Upper lobe of right lung (tissue), 1 donor: ENCODE measurements at places on chromosomes 2 and 18. TPM values are rescaled to one million over a fixed set of nuclear protein-coding genes. Genes with fewer than 3 reads are reported as not detected.

Gene CROCC2
- total RNA-seq, result 0.26 TPM

Gene MYO7B
- total RNA-seq, result 2.2 TPM

Gene SNORC
- total RNA-seq, result 0.96 TPM

Gene CRACDL
- total RNA-seq, result 33.3 TPM

Gene CHST9
- 0.03 TPM for total RNA-seq

Gene SERPINB13
- total RNA-seq, result not detected

Gene GPR35
- 3.4 TPM for total RNA-seq

DNA sequence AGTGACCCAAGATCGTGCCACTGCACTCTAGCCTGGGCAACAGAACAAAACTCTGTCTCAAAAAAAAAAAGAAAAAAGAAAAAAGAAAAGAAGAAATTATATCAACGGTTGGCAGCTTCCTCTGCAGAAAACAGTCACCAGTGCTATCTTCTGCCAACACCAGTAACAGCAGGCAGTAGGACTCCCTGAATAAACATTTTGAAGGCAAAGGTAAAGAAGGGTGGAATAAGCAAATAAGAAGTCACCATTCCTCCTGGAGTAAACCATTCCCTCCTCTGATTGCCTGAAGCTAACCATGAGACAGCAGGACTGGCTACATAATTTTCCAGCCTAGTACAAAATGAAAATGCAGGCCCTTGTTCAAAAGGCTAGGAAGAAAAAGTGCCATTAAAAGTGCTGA is 9.0 kb upstream of the RNF103 start:
- H3K4me1 ChIP-seq, result no peaks in the 10 kb centered on the region
- H3K27me3 ChIP-seq, result no peaks in the 10 kb centered on the region
- no peaks in the 10 kb centered on the region for H3K36me3 ChIP-seq
- no peak for DNase-seq
- H3K27ac ChIP-seq, result no peak overlapping the region

DNA sequence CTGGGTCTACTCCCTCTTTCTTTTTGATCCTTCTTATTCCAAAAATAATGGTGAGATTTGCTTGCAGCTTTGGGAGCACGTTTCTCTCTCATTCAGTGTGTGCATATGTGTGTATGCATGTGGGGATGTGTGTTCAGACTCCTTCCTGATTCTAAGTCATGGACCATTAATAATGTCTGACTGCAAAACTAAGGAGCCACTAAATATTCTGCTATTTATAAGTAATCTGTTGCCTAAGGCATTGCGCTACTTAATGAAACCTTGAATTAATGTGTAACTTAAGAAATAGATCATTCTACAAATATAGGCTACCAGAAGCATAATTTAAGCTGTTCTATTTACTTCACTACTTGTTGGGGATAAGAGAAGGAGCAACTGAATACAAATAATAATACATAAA is 182.1 kb downstream of the TFCP2L1 start:
- H3K4me3 ChIP-seq, result no peak overlapping the region
- peaks cover 7% of the 10 kb centered on the region for H3K27me3 ChIP-seq
- no peak for DNase-seq
- H3K36me3 ChIP-seq, result no peaks in the 10 kb centered on the region
- H3K4me1 ChIP-seq, result no peaks in the 10 kb centered on the region
- H3K27ac ChIP-seq, result no peak overlapping the region

- H3K27me3 ChIP-seq, result no peaks in the 10 kb centered on the region
- no peak overlapping the region for H3K27ac ChIP-seq
- peaks cover 3% of the 10 kb centered on the region for H3K4me1 ChIP-seq
- no peaks in the 10 kb centered on the region for H3K36me3 ChIP-seq
- DNase-seq, result no peak
- H3K4me3 ChIP-seq, result no peak overlapping the region
Observed at GRCh38 chr2:237154082-237154638, 68.5 kb downstream of the COPS8 start.

GRCh38 chr18:74288041-74288440 is 3.7 kb downstream of the CYB5A start:
- H3K27me3 ChIP-seq, result no peaks in the 10 kb centered on the region
- DNase-seq, result no peak
- H3K4me3 ChIP-seq, result peak overlapping the region; percentile 89
- H3K4me1 ChIP-seq, result peaks cover 62% of the 10 kb centered on the region
- peak overlapping the region; percentile 85 for H3K27ac ChIP-seq

DNA sequence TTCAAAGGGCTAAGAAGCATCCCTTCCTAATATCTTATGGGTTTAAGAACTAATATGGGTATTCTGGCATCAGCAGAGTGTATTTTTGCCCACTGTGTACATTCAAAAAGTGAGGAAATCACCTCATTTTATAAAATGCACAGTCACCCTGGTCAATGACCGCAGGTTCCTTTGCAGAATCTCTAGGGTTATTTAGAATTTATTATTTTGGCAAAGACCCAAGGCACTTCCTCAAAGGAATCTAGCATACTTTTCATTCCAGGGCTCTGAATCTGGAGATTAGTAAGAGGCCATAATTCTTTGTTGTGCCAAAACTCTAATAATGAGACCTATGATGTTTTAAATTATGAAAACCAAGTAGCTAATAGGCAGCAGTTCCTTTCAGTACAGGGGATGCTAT is 27.2 kb upstream of the CDH2 start:
- H3K27me3 ChIP-seq, result no peaks in the 10 kb centered on the region
- H3K4me1 ChIP-seq, result no peaks in the 10 kb centered on the region
- DNase-seq, result no peak
- no peak overlapping the region for H3K4me3 ChIP-seq
- no peaks in the 10 kb centered on the region for H3K36me3 ChIP-seq
- no peak overlapping the region for H3K27ac ChIP-seq

- no peak overlapping the region for H3K4me3 ChIP-seq
- DNase-seq, result no peak
- H3K4me1 ChIP-seq, result no peaks in the 10 kb centered on the region
- no peak overlapping the region for H3K27ac ChIP-seq
- H3K36me3 ChIP-seq, result no peaks in the 10 kb centered on the region
Observed at GRCh38 chr18:27599202-27599829, 414.2 kb upstream of the CHST9 start.

- peaks cover 5% of the 10 kb centered on the region for H3K4me1 ChIP-seq
- H3K27me3 ChIP-seq, result no peaks in the 10 kb centered on the region
- H3K36me3 ChIP-seq, result no peaks in the 10 kb centered on the region
- no peak for DNase-seq
- H3K27ac ChIP-seq, result no peak overlapping the region
Observed at GRCh38 chr18:8361941-8362471, 247.2 kb upstream of the RAB12 start.

- no peak for DNase-seq
- H3K4me3 ChIP-seq, result no peak overlapping the region
Observed at GRCh38 chr18:8176554-8176953, 432.7 kb upstream of the RAB12 start.

GRCh38 chr2:221323513-221323912 is 248.6 kb downstream of the EPHA4 start:
- no peak overlapping the region for H3K27ac ChIP-seq
- no peaks in the 10 kb centered on the region for H3K36me3 ChIP-seq
- no peak overlapping the region for H3K4me3 ChIP-seq

DNA sequence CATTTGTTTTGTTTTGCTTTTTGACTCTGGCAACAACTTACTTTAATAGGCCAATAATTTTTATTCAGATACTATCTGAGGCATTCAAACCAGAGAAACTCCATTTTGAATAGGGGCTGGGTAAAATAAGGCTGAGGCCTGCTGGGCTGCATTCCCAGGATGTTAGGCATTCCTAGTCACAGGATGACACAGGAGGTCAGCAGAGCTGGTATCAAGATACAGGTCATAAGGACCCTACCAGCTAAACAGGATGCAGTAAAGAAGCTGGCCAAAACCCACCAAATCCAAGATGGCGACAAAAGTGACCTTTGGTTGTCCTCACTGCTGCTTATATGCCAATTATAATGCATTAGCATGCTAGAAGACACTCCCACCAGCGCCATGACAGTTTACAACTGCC is 102.2 kb upstream of the XPO1 start:
- no peaks in the 10 kb centered on the region for H3K36me3 ChIP-seq
- DNase-seq, result no peak
- H3K27me3 ChIP-seq, result no peaks in the 10 kb centered on the region
- H3K4me1 ChIP-seq, result no peaks in the 10 kb centered on the region
- H3K4me3 ChIP-seq, result no peak overlapping the region

DNA sequence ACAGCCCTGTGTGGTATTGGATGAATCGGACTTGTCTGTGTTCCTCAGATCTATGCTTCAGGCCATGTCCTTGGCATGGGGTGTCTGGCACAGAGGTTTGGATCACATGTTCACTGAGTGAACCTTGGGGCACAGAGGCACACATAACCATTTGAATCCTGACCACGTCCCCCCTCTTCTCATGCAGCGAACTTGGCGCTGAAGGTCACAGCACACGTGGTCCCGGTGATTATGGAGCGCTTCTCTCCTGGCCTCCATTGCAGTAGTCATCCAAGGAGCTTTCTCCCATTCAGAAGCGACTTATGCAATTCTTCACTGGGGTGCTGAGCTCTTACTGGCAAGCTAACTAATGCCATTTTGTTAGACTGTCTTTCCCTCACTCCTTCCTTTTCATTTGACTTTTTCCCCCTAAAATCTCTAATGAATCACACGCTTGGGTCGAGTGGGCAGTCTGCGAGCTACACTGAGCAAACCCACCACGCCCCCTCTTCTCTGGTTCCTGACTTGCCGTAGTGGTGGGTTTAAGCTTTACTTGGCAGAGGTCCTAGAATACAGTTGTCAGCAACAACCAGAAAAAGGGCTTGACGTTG is 59.4 kb downstream of the KCNG2 start:
- no peaks in the 10 kb centered on the region for H3K27me3 ChIP-seq
- no peak overlapping the region for H3K4me3 ChIP-seq
- H3K36me3 ChIP-seq, result no peaks in the 10 kb centered on the region

- H3K4me1 ChIP-seq, result no peaks in the 10 kb centered on the region
- no peak overlapping the region for H3K4me3 ChIP-seq
- no peak for DNase-seq
- no peaks in the 10 kb centered on the region for H3K27me3 ChIP-seq
Observed at GRCh38 chr2:162369551-162369950, 25.6 kb downstream of the GCA start.

DNA sequence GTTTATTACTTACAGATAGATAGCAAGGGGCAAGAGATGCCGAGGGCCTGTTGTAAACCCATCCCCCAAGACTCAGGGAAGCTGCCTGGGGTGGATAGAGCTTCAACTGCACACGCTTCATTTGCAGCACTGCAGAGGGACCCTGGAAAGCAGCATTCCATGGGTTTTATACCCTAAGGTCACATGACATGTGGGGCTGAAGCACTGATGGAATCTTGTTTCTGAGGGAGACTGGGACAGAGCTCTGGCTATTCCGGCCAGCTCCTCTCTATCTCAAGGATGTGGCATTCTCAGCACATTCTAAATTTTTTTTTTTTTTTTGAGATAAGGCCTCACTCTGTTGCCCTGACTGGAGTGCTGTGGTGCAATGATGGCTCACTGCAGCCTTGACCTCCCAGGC is 300.1 kb downstream of the MYCN start:
- no peak for DNase-seq
- no peak overlapping the region for H3K4me3 ChIP-seq
- no peaks in the 10 kb centered on the region for H3K36me3 ChIP-seq

GRCh38 chr2:147644491-147644890 is 200.3 kb upstream of the ACVR2A start:
- DNase-seq, result no peak
- no peak overlapping the region for H3K4me3 ChIP-seq
- no peaks in the 10 kb centered on the region for H3K27me3 ChIP-seq
- H3K36me3 ChIP-seq, result no peaks in the 10 kb centered on the region
- H3K27ac ChIP-seq, result no peak overlapping the region

DNA sequence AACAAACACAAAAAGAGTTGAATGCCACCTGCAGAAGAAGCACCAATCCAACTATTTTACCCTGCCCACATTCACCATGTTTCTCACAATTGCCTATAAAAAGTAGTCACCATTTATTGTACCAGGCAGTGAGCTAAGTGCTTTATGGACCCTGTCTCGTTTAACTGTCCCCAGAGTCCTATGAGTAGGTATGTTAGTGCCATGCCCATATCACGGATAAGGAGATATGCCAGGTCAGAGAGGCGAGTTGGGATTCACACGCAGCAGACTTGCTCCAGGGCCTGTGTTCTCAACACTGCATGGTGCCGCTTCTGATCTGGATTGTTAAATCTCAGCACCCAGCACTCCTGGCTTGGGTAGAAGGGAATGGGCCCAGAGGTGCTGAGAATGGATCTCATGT is 49.1 kb upstream of the CYP1B1 start:
- peaks cover 21% of the 10 kb centered on the region for H3K4me1 ChIP-seq
- no peak for DNase-seq
- H3K4me3 ChIP-seq, result no peak overlapping the region

DNA sequence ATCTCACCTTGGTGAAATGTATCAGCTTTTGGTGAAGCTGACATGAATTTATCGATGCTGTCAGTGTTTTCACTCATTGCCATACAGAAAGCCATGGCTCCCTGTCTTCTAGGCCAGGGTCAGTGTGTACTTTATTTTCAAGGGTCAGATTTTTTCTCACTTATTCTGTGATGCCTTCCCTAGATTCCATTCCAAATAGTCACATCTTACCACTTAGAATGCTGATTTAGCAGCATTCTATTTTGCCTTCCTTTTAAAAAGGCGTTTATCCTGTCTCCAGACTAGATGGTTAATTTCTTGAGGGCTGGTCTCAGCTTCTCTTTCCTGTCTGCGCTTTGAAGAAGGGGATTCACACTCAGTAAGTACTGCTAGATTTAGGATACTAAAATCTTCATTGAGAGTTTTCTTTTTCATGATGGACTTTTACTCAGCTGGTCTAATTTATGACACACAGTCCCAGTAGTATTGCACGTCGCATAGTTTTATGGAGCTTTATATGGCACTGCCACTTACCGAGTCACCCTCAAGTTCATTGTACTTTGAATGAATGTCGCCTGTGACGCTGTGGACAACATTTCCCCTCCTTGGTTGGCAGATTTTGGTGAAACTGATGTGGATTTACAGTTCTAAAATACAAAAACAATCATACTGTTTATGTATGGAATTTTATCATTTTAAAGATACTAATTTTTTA is 194.0 kb downstream of the ZNF407 start:
- no peak overlapping the region for H3K27ac ChIP-seq
- DNase-seq, result no peak
- H3K4me1 ChIP-seq, result no peaks in the 10 kb centered on the region
- H3K36me3 ChIP-seq, result no peaks in the 10 kb centered on the region
- no peaks in the 10 kb centered on the region for H3K27me3 ChIP-seq

- peaks cover 18% of the 10 kb centered on the region for H3K27me3 ChIP-seq
- no peaks in the 10 kb centered on the region for H3K4me1 ChIP-seq
- no peak overlapping the region for H3K27ac ChIP-seq
- H3K36me3 ChIP-seq, result no peaks in the 10 kb centered on the region
- no peak for DNase-seq
Observed at GRCh38 chr2:238955648-238956531, 108.0 kb downstream of the TWIST2 start.

- peaks cover 5% of the 10 kb centered on the region for H3K4me1 ChIP-seq
- H3K36me3 ChIP-seq, result no peaks in the 10 kb centered on the region
- no peaks in the 10 kb centered on the region for H3K27me3 ChIP-seq
- no peak overlapping the region for H3K4me3 ChIP-seq
- DNase-seq, result no peak
Observed at GRCh38 chr2:43186679-43187374, 39.6 kb downstream of the ZFP36L2 start.

- no peak overlapping the region for H3K4me3 ChIP-seq
- H3K36me3 ChIP-seq, result no peaks in the 10 kb centered on the region
- no peaks in the 10 kb centered on the region for H3K4me1 ChIP-seq
- H3K27ac ChIP-seq, result no peak overlapping the region
Observed at GRCh38 chr2:234478121-234478858, 18.6 kb downstream of the ARL4C start.

GRCh38 chr2:2649109-2650072 is 318.3 kb upstream of the MYT1L start:
- no peak overlapping the region for H3K27ac ChIP-seq
- DNase-seq, result no peak
- H3K4me1 ChIP-seq, result no peaks in the 10 kb centered on the region
- H3K27me3 ChIP-seq, result peaks cover 4% of the 10 kb centered on the region
- no peak overlapping the region for H3K4me3 ChIP-seq
